ENCODE measurements at places on chromosomes 2 and 18.

- peak overlapping the region; percentile 83 for H3K27ac ChIP-seq
- no peak for DNase-seq
- peaks cover 9% of the 10 kb centered on the region for H3K4me1 ChIP-seq
- no peaks in the 10 kb centered on the region for H3K27me3 ChIP-seq
- H3K4me3 ChIP-seq = peak overlapping the region; percentile 94
Measured at GRCh38 chr2:48313036-48313877, 216.7 kb upstream of the STON1 start.

GRCh38 chr2:65638443-65638842 lies 206.0 kb upstream of the SPRED2 start:
- H3K4me3 ChIP-seq = no peak overlapping the region
- no peaks in the 10 kb centered on the region for H3K4me1 ChIP-seq
- no peak for DNase-seq

DNA sequence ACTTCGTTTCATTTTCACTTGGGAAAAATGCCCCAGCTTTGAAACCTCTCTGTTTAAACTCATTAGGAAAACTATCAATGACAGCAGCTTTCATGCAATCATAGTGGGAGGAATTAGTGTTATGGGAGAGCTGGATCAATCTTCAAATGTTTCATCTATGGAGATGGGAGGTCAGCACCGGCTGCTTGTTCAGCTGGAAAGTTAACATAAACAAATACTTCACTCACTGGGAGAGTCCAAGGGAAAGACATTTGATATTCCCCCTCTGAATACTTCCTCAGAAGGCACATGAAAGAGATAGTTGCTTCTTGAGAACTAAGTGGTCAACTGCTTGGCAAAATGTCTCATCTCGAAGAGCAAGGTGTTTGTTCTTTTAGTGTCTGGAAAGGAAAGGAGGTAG lies 7.3 kb downstream of the LYPD1 start:
- peak overlapping the region; percentile 27 for H3K27ac ChIP-seq
- H3K36me3 ChIP-seq = peaks cover 9% of the 10 kb centered on the region
- H3K4me3 ChIP-seq = no peak overlapping the region
- H3K27me3 ChIP-seq = no peaks in the 10 kb centered on the region
- peaks cover 10% of the 10 kb centered on the region for H3K4me1 ChIP-seq

DNA sequence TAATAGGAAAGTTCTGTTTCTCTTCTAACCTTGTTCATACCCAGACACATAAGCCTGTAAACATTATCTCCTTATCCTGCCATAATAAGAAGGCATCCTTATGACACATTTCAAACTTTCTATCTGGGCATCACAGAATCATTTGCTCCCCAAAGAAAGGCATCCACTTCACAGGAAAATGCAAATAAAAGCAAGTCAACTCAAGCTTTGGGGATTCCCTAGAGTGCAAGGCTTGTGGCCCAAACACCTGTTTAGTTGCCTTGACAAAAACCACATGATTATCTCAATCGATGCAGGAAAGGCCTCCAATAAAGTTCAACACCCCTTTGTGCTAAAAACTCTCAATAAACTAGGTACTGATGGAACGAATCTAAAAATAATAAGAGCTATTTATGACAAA lies 195.7 kb upstream of the GALNT5 start:
- H3K4me1 ChIP-seq = no peaks in the 10 kb centered on the region
- no peak overlapping the region for H3K27ac ChIP-seq

DNA sequence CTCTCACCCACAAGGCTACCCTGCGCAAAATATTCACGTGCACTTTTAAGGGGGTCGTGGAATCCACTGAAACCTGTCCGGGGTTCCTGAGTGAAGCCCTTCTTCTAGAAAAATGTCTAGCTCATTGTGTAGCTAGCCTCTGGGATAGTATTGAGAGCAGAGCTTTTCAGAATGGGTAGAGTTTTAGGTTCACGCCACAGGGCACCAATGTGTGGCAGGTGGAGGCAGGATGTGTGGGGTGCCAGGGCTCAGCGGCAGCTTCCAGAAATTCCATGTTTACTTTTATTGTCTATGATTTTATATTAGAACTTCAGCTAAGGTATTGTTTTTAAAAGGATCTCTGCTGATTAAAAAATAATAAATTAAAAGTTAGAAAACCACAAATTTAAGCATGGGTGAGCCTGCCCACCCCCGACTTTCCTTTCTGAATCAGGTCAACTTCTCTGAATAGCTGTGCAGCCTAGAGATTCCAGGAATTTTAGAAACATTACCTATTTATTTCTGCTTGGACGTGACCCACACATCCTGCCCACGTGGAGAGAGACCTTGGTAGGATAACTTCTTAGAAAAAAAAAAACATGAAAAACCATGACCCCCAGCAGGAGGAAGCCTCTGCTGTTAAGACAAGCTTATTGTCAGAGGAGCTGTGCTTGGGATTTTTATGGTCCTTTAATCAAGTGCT lies 163.7 kb downstream of the CTIF start:
- peaks cover 17% of the 10 kb centered on the region for H3K36me3 ChIP-seq
- H3K27ac ChIP-seq = no peak overlapping the region
- H3K27me3 ChIP-seq = no peaks in the 10 kb centered on the region

- H3K27me3 ChIP-seq = no peaks in the 10 kb centered on the region
- H3K27ac ChIP-seq = no peak overlapping the region
- no peaks in the 10 kb centered on the region for H3K36me3 ChIP-seq
- no peak for DNase-seq
Measured at GRCh38 chr2:76330865-76331264, 620.1 kb upstream of the GCFC2 start.

DNA sequence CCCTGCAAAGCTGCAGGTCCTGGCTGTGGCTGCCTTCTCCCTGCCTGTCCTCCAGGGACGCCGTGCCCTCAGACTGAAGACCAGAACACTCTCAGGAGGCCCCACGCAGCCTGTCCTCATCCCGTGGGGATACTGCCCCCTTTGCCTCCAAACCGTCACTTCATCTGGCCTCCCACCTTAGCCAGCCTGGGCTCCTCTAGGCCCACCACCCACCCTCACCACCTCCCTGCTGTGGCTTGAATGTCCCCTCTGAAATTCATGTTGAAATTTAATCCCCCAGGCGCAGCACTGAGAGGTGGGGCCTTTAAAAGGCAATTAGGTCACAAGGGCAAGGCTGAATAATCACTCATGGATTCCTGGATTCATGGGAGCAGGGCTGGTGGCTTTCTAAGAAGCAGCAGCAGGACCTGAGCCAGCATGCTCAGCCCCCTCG lies 198.2 kb downstream of the SEPTIN10 start:
- no peaks in the 10 kb centered on the region for H3K27me3 ChIP-seq
- peaks cover 4% of the 10 kb centered on the region for H3K36me3 ChIP-seq
- H3K4me3 ChIP-seq = no peak overlapping the region
- H3K27ac ChIP-seq = no peak overlapping the region
- peaks cover 9% of the 10 kb centered on the region for H3K4me1 ChIP-seq

DNA sequence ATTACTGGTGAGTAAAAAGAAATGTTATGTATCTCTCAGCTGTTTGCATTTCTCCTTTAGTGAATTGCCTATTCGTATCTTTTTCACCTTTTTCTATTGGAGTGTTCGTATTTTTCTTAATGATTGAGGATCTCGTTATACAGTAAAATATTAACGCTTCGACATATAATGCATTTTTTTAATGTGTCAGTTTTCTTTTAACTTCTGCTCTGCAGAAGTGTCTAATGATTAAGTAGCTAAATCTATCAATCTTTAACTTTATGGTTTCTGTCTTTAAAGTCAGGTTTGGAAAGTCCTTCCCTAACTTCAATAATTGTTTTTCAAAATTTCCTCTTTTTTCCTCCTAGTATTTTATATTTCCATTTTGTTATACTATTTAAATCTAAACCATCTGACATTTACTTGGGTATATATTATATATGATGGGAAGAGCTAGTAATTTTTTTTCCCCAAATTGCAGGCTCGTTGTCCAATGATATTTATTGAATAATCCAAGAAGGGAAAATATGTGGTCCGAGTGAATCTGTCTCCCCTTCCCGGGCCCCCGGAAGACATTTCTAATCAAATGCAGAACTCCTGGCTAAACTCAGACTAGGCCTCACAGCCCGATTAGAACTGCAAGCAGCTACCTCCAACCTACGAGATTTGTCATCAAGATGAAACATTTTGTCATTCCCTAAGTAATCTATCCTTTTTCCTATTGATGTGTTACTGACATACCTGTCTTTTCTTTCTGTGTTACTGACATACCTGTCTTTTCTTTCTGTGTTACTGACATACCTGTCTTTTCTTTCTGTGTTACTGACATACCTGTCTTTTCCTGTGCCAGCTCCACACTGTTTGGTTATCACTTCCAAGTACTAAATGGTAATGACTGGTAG lies 17.2 kb downstream of the PCBP1 start:
- H3K4me1 ChIP-seq = peaks cover 17% of the 10 kb centered on the region
- H3K27ac ChIP-seq = peak overlapping the region; percentile 42
- H3K36me3 ChIP-seq = peaks cover 4% of the 10 kb centered on the region
- no peaks in the 10 kb centered on the region for H3K27me3 ChIP-seq

- no peaks in the 10 kb centered on the region for H3K36me3 ChIP-seq
- no peaks in the 10 kb centered on the region for H3K4me1 ChIP-seq
- H3K27ac ChIP-seq = no peak overlapping the region
- H3K27me3 ChIP-seq = no peaks in the 10 kb centered on the region
- peak; percentile 55 for DNase-seq
Measured at GRCh38 chr18:44586782-44587524, 93.7 kb upstream of the SETBP1 start.

- H3K36me3 ChIP-seq = no peaks in the 10 kb centered on the region
- H3K4me1 ChIP-seq = peaks cover 7% of the 10 kb centered on the region
- H3K27me3 ChIP-seq = peaks cover 5% of the 10 kb centered on the region
- no peak overlapping the region for H3K4me3 ChIP-seq
- DNase-seq = no peak
Measured at GRCh38 chr2:102357937-102358336, 2.3 kb downstream of the IL18R1 start.

- H3K4me1 ChIP-seq = peaks cover 3% of the 10 kb centered on the region
- no peak overlapping the region for H3K27ac ChIP-seq
- no peak overlapping the region for H3K4me3 ChIP-seq
- no peak for DNase-seq
Measured at GRCh38 chr2:37827911-37828511, 97.1 kb upstream of the RMDN2 start.

GRCh38 chr2:210901326-210901725 lies 344.9 kb downstream of the CPS1 start:
- no peak for DNase-seq
- no peak overlapping the region for H3K27ac ChIP-seq
- H3K4me1 ChIP-seq = no peaks in the 10 kb centered on the region
- H3K27me3 ChIP-seq = no peaks in the 10 kb centered on the region
- no peaks in the 10 kb centered on the region for H3K36me3 ChIP-seq
- H3K4me3 ChIP-seq = no peak overlapping the region

DNA sequence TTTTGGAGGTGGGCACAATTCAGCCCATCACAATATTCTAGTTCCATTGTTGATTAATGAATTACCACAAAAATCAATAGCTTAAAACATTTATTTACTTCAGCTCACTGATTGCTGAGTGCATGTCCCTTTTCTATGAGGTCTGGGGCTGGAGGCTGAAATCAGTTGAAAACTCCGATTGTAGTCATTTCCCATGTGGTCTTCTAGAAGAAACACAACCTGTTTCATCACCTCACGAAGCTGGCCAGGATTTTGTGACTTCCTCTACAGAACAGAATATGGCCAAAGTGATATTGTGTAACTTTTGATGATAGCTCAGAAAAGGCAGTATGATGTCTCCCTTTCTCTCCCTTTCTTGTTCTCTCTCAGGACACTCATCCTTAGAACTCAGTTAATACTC lies 44.1 kb upstream of the CYRIA start:
- H3K4me1 ChIP-seq = no peaks in the 10 kb centered on the region
- H3K4me3 ChIP-seq = no peak overlapping the region
- H3K36me3 ChIP-seq = no peaks in the 10 kb centered on the region
- DNase-seq = no peak
- no peaks in the 10 kb centered on the region for H3K27me3 ChIP-seq

DNA sequence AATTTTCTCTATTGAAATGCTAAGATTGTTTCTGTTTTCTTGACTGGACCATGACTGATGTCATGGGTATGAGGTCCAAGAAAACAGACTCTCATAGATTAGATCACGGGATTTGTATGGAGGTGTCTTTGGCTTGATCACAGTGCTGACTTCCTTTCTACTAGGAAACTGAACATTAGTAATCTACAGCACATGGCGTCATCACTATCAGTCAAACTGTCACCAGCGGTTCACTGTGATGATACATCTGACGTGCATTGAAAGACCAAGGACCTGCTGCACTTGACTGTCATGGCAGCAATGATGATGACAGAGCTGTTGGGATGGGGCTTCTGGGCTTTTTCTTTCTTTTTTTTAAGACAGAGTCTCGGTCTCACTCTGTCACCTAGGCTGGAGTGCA lies 28.2 kb upstream of the IMPA2 start:
- DNase-seq = no peak
- peaks cover 7% of the 10 kb centered on the region for H3K4me1 ChIP-seq
- no peak overlapping the region for H3K4me3 ChIP-seq
- H3K36me3 ChIP-seq = no peaks in the 10 kb centered on the region
